ENCODE measurements at places on chromosomes 2 and 18.

DNA sequence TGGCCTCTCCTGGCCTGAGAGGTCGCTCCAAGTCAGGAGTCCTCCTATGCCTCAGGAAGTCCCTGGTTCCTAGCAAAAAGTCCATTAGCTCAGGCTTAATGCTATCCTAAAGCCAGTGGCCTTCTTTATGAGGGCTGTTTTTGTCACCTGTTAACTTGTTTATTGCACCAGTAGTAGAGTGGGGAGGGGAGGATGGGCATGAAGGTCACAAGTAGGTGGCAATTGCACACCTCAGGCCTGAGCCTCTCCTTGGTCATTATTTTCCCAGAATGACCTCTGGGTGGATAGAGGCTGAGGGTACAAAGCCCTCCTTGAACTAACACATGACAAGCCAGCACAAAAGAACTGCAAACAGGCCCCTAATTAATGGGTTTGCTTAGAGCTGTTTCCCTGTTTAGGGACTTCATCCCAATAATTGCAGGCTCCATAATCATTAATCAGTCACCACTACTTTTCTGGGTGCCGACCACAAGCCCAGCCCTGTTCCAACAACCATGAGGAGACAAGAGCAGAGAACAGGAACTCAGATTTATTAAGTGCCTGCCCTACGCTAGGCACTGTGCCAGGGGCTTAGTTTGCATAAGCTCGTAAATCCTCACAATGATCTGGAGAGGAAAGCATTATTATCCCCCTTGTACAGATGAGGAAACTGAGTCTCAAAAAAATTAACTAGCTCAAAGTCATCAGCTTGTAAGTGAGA, 123.0 kb upstream of the PKDCC start:
- DNase-seq, result no peak

DNA sequence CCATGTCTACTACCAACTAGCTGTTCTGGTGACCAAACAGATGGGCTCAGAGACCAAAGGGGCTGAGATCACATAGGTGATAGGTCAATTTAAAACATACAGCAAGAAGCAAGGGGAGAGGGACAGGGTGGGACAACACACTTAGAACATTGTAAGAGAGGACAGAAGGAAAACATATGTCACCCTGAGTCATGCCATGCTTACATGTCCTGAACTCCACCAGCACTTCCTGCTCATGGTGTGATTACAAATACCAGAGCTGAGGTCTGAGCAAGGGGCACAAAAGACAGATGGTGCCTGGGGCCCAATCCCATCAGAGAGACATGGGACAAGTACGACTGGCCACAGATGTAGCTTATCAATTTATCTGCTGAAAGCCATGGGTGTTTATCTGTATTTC, 28.7 kb upstream of the GALNT14 start:
- DNase-seq, result no peak

- peak; percentile 53 for DNase-seq
Measured at GRCh38 chr2:189685540-189686229, 11.2 kb downstream of the ANKAR start.

- no peak for DNase-seq
Measured at GRCh38 chr18:41613003-41613609, 341.9 kb upstream of the PIK3C3 start.

- DNase-seq, result no peak
Measured at GRCh38 chr2:152609699-152610098, 107.6 kb downstream of the PRPF40A start.

- DNase-seq, result no peak
Measured at GRCh38 chr18:4547126-4547525, 92.0 kb upstream of the DLGAP1 start.

GRCh38 chr2:128613351-128613750, 294.7 kb upstream of the HS6ST1 start:
- DNase-seq, result no peak

GRCh38 chr2:42328148-42328833, 32.7 kb downstream of the COX7A2L start:
- DNase-seq, result peak; percentile 6

GRCh38 chr2:10285556-10286198, 17.0 kb upstream of the HPCAL1 start:
- DNase-seq, result peak; percentile 49

DNA sequence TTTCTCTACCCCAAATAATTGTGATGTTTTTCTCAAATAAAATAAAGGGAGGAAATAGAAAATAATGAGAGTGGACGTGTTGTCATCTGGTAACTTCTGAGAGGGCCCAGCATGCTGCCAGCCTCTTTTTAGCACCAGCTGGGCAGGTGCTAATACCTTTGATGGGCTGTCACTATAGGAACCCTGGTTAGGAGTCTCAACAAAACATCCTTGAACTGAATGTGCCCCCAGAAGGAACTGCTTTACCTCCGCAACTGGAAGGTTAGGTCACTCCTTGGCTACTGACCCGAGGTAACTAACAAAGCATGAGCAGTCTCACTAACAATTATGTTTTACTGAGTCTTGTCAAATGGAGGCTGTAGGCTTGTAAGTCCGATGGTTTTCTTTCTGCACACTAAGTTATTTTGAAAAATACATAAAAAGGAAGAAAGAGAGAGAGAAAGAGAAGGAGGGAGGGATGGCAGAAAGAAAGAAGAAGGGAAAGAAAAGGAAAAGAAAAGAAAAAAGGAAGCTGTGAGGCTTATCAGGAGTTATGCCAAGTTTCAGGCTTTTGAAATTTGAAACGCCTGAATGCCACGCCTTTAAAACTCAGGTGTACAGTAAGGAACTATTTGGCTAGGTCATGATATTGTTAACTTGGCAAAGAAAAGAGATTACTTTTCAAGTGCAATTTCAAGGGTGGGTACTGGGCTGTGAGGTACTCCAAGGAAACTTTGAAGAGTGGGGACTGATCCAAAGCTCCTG, 91.0 kb downstream of the TGIF1 start:
- peak; percentile 56 for DNase-seq

DNA sequence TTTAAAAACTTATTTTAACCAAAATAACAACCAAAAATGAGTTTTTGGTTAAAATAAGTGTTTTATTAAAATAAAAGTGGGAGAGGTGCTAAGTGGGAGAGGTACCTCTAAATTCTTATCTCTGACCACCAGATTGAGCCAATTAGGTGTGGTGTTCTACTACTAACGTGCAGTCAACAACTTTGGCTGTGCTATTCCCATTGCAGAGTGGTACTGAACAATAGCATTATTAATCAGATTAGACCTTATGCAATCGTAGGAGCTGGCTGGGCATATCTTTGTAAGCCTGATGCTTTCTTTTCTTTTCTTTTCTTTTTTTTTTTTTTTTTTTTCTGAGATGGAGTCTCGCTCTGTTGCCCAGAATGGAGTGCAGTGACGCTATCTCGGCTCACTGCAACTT, 38.9 kb downstream of the RAB27B start:
- no peak for DNase-seq

DNA sequence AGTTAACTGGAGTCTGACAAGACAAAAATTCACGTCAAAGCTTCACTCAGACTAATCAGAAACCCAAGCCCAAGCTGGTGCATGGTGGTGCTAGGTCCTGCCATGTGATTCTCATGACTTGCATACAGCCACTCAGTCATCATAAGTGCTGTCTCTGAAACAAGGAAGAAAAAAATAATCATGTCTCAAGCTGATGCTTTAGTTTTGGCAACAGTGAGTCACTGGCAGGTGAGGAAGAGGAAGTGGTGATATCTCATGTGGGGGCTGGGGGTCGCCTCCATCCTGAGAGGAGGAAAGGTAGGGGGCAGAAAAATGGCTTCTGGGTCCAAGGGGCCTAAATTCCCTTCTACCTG, 136.3 kb downstream of the TMEM163 start:
- no peak for DNase-seq

DNA sequence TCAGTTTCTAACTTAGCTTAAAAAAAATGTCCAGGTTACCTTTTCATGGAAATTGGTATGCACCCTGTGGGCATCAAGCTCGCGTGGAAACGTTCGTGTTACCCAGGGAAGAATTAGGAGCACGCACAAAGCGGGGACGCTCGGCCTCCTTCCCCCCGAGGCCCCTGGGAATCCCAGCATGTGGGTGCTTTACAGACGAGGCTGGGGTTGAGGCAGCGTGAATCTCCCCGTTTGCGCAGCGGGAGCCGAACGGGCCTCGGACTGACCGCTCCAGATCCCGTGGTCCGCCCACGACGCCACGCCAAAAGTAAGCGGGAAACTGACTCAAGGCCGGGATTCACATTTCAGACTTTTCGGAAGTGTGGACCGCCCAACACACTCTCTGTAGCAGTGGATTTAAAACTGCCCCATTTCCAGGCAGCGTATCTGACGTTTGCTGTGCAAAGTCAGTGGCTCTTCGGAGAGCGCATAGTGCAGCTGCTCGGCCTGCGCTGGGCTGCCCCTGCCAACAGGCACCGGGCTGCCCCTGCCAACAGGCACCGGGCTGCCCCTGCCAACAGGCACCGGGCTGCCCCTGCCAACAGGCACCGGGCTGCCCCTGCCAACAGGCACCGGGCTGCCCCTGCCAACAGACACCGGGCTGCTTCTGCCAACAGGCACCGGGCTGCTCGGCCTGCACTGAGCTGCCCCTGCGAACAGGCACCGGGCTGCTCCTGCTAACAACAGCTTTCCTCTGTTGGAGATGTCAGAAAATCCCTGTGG, 49.7 kb downstream of the SH3YL1 start:
- no peak for DNase-seq

- no peak for DNase-seq
Measured at GRCh38 chr2:203548887-203549286, 13.8 kb upstream of the RAPH1 start.

GRCh38 chr2:193428336-193428818, 1233.6 kb upstream of the TMEFF2 start:
- no peak for DNase-seq

DNA sequence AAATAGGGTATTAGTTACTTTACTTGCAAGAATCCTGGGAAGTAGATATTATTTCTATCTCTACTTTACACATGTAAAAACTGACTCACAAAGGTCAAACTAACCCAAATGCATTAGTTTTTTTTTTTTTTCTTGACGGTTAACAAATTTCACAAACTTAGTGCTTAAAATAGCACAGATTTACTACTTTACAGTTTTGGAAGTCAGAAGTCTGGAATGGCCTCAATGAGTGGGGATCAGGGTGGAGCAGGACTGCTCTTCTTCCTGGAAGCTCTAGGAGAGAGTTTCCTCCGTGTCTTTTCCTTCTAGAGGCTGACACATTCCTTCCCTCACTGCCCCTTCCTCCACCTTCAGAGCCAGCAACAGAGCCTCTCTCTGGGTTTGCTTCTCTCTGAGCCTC, 117.2 kb downstream of the COL6A3 start:
- DNase-seq, result no peak

- DNase-seq, result no peak
Measured at GRCh38 chr2:206086716-206087350, 859 bp upstream of the INO80D start.

DNA sequence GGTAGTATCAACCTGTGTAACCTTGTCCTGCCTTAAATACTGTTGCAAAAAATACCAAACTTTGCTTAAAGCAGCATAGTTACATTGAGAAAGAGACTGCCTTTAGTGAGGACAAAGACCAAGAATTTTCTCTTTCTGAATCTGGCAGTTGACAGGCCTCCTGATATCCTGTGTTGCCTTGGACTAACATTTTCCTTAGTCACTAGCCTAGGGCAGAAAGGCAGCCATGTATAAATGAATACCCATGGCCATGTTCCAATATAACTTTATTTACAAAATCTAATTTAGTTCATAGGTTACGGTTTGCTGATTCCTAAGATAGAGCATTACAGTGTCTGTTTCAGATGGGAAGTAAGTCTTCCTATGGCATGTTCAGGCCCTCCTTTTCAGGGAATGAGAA, 895.4 kb downstream of the CNTNAP5 start:
- no peak for DNase-seq

- no peak for DNase-seq
Measured at GRCh38 chr2:36792951-36793350, 96.4 kb downstream of the VIT start.

DNA sequence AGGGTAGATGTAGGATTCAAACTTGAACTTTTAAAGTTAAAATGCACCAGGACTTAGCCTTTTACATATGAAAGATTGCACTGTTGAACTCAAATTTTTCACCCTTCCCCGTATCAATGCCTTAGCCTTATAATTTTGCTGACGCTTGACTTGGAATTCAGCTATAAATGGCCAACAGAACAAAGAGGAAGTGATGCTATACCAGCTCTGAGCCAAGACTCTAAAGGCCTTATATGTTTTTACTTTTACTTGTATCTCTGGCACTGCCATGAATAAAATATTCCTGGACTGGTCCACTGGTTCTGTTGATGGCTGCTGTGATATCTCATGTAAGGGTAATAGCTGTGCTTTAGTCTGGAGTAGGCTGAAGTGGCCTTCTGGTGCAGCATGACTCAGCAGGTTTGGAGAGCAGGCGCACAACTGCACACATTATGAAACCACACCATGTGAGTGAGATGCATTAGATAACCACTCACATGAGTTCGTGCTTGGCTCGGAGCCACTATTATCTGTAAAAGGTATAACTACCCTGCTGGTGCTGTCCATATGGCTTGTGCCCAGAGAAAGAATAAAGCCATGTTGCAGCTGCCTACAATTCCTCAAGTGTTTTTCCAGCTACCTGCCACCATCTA, 8.4 kb upstream of the IER3IP1 start:
- peak; percentile 66 for DNase-seq

- no peak for DNase-seq
Measured at GRCh38 chr2:1494906-1495305, 81.6 kb downstream of the TPO start.

DNA sequence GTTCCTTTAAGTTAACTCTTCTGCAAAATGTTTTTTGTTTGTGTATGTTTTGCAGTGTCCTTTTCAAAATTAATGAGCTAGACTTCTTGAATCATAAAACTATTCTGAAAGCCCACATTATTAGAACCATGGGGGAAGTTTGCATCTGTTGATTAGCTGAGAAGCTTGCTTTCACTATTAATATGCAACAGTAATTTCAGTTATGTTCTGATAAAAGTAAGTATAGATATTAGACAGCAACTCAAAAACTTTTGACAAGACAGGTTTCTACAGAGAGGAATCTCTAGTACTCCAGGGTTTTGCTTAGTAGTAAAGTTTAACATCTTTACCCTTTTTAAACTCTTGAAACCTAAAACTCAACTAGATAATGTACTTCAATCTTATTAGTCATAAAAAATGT, 147.8 kb downstream of the UBE2E3 start:
- no peak for DNase-seq

- DNase-seq, result no peak
Measured at GRCh38 chr18:50469380-50469781, 90.5 kb upstream of the MAPK4 start.

DNA sequence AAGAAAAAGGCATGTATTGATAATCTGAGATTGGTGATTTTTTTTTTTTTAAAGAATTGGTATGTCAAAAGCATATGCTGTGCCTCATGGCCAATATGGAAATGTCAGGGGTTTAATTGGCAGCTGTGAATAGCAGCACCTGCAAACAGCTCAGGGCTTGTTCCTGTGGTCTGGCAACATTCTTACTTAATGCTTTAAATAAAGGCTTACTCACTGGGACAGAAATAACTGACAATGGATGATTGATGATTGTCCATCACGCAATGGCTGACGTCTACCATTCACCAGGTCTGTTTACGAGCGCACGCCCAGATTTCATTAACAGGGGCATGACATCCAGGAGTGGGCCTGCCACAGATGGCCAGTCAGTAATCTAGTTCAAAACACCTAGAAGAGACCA, 66.7 kb downstream of the ETAA1 start:
- peak; percentile 99 for DNase-seq

GRCh38 chr18:8424917-8425725, 184.1 kb upstream of the RAB12 start:
- DNase-seq, result peak; percentile 92

- no peak for DNase-seq
Measured at GRCh38 chr2:25494616-25495015, 152.9 kb upstream of the DNMT3A start.

GRCh38 chr2:178395941-178396570, 54.9 kb downstream of the PRKRA start:
- DNase-seq, result no peak

GRCh38 chr2:185132501-185133041, 534.2 kb downstream of the ZNF804A start:
- no peak for DNase-seq
